Stimulated activated effector memory CD8-positive, alpha-beta T cell treated with anti-CD3 and anti-CD28 coated beads, Interleukin-12 subunit alpha, Interleukin-12 subunit beta, amount 100 ng/mL, for 72 hours (primary cell): ENCODE measurements at places on chromosomes 1 and 21.

- no peak for DNase-seq
Observed at GRCh38 chr1:117828201-117828600, 101.2 kb downstream of the GDAP2 start.

DNA sequence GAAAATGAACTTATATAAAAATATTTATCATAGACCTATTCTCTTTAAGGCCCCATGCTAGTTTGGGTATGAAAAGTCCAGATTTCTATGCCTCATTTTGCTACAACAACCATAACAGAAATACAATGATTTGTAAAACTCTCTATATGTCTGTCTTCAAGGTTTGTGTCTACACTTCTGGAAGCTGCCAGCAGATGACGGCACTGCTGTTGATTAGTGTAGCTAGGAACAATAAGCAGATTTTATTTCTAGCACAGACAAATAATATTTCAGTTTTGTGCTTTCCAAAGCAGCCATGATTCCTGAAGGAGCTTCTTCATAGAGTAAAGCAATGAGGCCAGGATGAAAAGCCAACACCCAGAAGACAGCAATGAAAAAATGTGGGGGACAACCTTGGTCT lies 779.6 kb upstream of the ADGRL2 start:
- DNase-seq: no peak

DNA sequence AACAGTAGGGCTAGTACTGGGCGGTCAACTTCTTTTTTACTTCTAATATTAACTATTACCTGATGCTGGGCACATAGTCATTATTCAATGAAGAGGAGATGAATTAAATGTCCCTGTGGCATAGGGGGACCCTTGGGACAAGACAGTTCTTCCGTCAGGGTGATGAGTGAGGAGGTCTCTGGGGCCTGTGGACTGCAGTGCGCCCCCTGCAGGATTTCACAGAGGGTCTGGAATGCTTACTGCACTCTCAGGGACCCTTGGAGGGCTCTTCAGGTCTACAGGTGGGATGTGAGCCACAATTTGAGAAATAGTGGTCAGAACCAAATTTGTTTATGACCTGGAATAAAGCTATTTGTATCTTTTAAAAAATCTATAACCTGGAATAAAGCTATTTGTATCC lies 149.4 kb downstream of the FAM78B start:
- DNase-seq: no peak

- DNase-seq: no peak
Observed at GRCh38 chr1:182495002-182495401, 45.1 kb downstream of the RGSL1 start.

DNA sequence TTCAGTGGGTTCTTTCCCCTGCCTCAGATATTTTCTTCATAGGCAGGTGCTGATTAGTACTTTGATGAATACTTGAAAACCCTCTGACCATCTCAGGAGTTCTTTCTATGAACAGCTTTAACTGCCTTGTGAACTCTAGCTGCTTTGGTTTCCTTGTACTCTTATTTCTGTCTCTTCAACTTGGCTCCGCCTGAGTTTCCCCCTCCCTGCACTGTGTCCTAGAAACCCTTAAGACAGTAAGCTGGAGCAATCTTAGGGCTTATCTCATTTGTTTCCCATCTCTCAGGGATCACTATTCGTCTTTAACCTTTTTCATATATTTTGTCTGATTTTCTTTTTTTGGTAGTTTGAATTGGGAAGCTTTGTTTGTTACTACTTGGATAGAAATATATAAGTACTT lies 99.1 kb downstream of the PKN2 start:
- DNase-seq: no peak

- DNase-seq: no peak
Observed at GRCh38 chr21:45965084-45965809, 16.3 kb upstream of the COL6A1 start.

GRCh38 chr1:42743317-42744147 lies 3.5 kb upstream of the CLDN19 start:
- no peak for DNase-seq

- no peak for DNase-seq
Observed at GRCh38 chr1:151849126-151849525, 4.4 kb downstream of the THEM5 start.

- no peak for DNase-seq
Observed at GRCh38 chr1:7457811-7458210, 313.3 kb upstream of the VAMP3 start.

DNA sequence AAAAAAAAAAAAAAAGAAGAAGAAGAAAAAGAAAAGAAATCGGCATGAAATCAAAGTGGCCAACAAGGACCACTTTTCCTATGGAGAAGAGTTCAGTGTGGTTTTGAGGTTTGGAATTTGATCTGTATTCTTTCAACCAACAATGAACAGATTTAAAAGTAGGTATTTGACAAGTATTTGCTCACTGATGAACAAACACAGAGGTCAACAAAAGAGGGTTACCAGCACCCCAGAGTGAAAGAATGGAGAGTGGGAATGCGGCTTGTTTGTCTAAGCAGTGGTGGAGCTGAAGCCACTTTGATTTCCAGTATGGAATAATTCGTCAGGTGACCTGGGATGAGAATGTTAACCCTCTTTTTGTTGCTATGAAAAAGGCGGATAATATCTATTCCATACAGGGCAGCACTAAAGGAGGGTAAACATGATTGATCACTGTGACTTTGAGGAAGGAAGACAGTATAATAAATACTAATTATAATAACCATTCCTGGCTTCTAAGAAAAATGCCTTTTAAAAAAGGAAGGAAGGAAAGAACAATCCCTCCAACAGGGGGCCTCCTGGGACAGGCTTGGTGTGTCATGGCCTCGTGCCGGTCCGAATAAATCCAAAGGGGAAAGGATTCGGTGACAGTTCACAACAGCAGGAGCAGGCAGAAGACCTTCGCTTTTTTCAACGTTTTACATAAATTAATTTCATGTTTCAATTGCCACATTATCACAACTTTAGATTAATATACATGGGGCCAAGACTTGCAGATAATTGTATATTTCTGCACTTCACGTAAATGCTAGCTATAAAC lies 37.2 kb upstream of the SIM2 start:
- no peak for DNase-seq

- DNase-seq: peak; percentile 67
Observed at GRCh38 chr1:19811206-19811851, 3.8 kb downstream of the RNF186 start.

DNA sequence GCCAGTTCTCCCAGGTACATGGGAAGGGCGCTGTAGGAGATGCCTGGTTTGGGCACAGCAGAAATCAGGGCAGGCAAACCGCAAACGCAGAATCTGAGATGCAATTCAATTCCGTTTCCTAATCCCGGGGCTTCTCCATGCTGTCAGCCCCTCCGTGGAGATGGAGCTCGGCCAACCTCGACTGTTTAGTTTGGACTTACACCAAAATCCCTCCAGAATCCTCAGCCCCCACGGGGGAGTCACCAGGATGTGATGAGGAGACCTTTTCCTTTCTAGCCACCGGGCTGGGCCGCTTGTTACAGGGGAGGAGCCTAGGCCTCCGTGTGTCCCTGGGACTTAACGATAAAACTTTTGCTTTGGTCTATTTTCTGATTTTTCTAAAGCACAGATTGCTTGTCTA lies 7.9 kb downstream of the SLC2A7 start:
- no peak for DNase-seq

DNA sequence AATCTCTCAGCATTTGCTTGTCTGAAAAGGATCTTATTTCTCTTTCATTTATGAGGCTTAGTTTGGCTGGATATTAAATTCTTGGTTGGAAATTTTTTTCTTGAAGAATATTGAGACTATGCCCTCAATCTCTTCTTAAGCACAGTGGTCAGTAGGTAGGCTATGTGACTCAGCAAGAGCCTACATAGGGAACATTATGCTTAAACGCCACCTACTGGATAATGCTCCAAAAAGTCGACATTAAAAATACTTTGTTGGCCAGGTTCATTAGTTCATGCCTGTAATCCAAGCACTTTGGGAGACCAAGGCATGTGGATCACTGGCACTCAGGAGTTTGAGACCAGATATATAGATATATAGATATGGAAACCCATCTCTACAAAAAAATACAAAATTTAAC lies 678.0 kb upstream of the USP24 start:
- DNase-seq: no peak

GRCh38 chr21:25929856-25930520 lies 195.2 kb downstream of the GABPA start:
- DNase-seq: no peak

- no peak for DNase-seq
Observed at GRCh38 chr1:154327466-154328317, 2.4 kb downstream of the ATP8B2 start.

DNA sequence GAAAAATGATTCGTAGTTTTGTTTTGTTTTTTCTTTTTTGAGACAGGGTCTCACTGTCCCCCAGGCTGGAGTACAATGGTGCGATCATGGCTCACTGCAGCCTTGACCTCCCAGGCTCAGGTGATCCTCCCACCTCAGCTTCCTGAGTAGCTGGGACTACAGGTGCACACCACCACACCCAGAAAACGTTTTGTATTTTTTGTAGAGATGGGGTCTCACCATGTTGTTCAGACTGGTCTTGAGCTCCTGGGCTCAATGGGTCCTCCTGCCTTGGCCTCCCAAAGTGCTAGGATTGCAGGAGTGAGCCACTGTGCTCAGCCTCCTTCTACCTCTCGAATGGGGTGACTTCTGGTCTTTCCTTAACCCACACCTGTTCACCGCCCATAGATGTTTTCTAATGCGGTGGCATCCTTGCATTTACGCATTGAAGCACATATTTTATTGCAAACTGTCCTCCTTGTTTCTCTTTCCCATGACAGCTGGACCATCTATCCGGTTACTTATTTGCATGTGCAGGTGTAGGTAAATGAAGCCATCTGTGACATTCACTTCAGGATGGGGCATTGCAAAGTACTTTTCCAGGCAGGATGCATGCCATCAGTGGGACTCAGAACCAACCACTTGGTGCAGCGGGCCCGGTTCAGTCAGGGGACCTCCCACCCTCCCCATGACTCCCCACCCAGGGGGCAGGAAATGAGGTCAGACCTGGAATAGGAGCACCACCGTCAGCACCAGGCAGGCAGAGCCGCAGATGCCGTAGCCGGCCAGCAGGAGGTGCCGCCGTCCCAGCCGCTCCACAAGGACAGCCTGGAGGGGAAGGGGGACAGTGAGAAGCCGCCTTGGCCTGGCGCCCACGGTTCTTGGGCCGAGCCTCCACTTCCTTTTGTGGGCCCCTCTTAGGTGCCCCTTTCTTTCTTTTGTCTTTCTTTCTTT lies 16.5 kb downstream of the SLC2A7 start:
- no peak for DNase-seq

GRCh38 chr1:94721240-94721639 lies 98.9 kb upstream of the SLC44A3 start:
- DNase-seq: no peak

GRCh38 chr1:16440131-16440469 lies 424 bp upstream of the NECAP2 start:
- DNase-seq: no peak

- no peak for DNase-seq
Observed at GRCh38 chr1:230643908-230644307, 1.6 kb downstream of the COG2 start.

GRCh38 chr1:192539297-192540092 lies 36.1 kb upstream of the RGS1 start:
- DNase-seq: no peak
